ENCODE measurements at places on chromosomes 7 and 10. TPM values are rescaled to one million over a fixed set of nuclear protein-coding genes. Genes with fewer than 3 reads are reported as not detected.
A peak's percentile ranks its signal among the peaks of the same experiment; 100 is the strongest.

DNA sequence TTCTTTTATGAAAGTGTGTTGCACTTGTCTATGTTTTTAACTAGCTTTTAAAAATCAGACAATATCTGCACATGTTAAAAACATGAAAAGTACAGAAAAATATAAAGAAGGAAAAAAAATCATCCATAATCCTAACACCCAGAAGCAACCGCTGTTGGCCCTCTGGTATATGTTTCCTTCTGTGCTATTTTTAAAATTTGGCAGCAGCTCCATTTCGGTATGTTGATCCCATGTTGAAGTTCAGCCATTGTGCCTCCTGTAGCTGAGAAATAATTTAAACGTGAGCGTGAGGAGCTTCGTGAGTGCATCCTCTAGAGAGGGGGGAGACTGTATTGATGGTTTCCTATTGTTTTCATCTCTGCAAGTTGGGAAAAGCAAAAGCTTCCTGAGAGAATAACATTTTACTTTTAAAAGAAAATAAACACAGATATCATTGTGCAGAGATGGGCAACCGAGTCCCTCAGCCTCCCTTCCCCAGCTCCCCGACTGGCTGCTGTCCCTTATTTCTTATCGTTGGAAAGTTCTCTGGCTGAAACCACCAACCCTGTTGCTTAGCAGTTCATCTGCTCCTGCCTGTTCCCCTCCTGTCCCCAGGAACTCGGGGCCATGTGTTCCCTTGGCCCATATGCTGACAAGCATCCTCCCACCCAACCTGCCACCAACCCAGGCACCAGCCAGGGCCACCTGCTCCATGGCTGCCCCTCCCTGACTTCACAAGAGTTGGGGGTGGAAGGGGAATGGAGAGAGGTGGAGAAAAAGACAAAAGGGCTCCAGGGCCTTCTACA is 499.1 kb upstream of the PODXL start:
- DNase-seq: no peak

DNA sequence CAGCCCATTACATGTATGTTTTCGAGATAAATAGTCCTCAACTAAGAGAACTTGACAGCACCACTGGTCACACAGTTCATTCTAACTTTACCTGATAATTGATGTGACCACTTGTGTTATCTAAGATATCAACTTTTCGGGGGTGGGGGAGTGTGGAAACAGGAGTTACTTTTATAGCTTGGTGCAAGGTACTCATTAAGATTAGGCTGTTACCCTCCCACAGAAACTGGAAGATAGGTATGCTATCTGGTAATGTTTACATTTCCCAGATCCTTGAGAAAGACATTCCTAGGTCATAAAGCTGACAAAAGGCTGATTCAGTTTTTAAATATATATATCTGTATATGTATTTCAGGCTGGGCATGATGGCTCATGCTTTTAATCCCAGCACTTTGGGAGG is 11.1 kb downstream of the ERVW-1 start:
- DNase-seq: no peak

GRCh38 chr7:155131090-155131489 is 61.0 kb downstream of the HTR5A start:
- DNase-seq: no peak

LFNG gene
- polyA plus RNA-seq: 2.3 TPM

CBX3 gene
- polyA plus RNA-seq: 86.1 TPM

GRCh38 chr10:72506474-72506873 is 119.4 kb downstream of the MICU1 start:
- DNase-seq: no peak

OPALIN gene
- polyA plus RNA-seq: not detected

PON1 gene
- polyA plus RNA-seq: 0.75 TPM

DNA sequence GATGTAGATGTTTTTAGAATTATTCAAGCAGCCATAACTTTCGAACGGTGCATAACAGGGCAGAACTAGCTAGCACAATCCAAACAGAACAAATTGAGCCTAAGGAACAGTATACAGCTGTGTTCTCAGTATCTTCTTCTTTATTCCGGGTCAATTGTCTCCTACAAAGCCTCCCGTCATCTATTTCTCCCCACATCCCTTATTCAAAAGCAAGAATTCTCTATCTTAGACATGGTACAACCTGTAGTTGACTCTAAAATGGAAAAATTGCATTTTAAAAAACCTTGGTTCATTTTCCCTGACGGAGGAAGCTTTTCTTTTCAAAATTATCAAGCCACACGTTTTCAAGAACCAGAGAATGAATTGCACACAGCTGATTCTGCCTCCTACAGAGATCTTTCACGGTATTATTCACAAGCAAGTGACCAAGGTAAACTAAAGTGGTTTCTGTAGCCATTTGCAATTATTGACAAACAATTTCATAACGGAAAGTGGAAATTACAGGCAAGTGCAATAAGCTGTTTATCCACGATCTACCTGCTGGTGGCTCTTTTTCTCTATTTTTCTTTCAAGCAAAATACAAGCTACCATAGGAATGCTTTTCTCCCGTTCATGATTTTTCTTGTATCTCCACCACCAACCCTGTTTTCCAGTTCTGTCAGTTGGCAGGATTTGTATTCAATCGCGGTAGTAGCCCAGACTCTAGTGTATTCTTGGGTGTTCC is 2.3 kb downstream of the GRM8 start:
- DNase-seq: no peak

GRCh38 chr10:103055105-103055504 is 137.0 kb downstream of the CNNM2 start:
- no peak for DNase-seq

CALCR gene
- polyA plus RNA-seq: not detected

GCK gene
- not detected for polyA plus RNA-seq

GRCh38 chr7:4065190-4065589 is 616.9 kb upstream of the FOXK1 start:
- no peak for DNase-seq

DNA sequence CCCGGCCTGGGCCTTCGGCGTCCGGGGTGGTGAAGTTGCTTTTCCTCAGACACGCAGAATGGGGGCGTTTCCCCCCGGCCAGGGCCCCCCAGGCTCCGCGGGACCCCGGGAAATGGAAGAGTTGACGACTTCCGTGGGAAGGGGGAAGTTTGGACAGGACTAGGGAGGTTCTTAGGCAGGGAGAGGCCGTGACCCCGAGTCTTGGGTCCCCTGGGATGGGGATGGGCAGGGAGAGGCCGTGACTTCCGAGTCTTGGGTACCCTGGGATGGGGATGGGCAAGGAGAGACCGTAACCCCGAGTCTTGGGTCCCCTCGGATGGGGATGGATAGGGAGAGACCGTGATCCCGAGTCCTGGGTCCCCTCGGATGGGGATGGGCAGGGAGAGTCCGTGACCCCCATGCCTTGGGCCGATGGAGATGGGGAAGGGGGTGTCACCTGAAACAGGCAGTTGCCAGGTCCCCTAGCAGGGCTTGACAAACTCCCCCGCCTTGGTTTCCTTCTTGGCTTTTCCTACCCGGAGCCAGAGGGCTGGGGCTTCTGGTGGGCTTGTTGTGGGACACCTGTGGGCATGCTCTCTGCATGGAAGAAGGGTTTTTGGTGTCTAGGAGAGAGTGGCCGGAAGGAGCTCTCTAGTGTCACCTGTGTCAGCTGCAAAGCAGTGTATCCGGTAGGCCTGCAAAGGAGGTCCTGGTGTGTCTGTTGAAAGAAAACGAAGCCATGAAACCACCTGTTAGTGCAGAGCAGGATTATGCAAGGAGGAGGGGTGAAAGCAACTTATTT is 1.1 kb downstream of the TRRAP start:
- peak; percentile 64 for DNase-seq

- no peak for DNase-seq
Measured at GRCh38 chr7:48611993-48612392, 312.4 kb upstream of the CDC14C start.

GRCh38 chr10:23203369-23204325 is 11.5 kb downstream of the PTF1A start:
- no peak for DNase-seq

DNA sequence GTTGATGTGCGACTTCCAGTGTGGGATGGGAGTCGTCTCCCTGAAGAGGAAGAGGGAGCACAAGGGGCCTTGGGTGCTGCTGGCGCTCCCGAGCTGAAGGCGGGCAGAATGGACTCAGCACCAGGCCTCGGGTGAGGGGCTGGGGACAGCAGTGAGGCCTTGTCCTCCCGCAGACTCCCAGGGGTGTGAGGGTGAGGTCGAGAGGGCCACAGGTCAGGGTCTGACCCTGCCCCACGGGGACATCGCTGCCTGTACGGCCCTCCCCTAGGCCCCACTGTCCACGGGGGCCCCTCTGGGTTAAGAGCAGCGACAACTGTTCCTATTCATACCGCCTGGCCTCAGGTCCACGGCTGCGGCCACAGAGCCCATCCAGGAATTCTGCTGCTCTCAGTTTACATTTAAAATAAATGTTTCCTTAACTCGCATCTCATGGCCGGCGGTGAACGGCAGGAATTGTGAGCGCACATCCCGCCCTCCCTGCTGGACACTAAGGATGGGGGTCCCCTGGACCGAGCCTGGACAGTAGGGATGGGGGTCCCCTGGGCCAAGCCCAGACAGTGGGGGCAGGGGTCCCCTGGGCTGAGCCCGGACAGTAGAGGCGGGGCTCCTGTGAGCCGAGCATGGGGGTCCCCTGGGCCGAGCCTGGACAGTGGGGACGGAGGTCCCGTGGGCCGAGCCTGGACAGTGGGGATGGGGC is 61.7 kb downstream of the PDGFA start:
- DNase-seq: no peak

CSGALNACT2 gene
- polyA plus RNA-seq: 14.8 TPM

GRCh38 chr7:13560441-13560840 is 429.0 kb downstream of the ETV1 start:
- DNase-seq: no peak

- no peak for DNase-seq
Measured at GRCh38 chr10:69332278-69333010, 54.1 kb downstream of the HK1 start.

Measured in immature natural killer cell (primary cell).